ENCODE measurements at places on chromosomes 13 and 19.

DNA sequence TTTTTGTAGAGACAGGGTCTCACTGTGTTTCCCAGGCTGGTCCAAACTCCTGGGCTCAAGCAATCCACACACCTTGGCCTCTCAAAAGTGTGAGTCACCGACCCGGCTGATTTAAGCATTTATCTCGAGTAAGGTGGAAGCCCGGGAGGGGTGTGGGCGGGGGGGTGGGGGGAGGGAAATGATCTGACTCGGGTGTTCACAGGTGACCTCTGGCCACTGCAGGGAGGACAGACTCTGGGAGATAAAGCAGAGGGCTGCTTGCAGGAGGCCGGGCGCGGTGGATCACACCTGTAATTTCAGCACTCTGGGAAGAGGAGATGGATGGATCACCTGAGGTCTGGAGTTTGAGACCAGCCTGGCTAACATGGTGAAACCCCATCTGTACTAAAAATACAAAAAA, 7.9 kb downstream of the DENND1C start:
- no peak for DNase-seq

DNA sequence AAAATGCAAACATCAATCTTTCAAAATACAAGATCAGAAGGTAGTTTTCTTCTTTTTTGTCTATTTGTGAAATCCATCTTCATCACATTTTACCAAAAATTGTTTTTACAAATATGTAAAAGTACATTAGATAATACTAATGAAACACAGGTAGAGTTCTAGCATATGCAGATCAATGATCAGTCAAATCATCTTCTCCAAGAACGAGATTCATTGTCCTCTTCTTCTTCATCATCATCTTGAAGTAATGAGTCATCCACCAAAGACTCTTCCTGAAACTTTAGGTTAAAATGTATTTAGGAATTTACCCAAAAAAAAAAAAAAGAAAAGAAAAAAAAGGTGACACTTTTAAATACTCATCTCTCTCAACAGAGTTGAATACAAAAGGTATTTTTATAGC, 85.6 kb downstream of the RBM26 start:
- DNase-seq, result no peak

DNA sequence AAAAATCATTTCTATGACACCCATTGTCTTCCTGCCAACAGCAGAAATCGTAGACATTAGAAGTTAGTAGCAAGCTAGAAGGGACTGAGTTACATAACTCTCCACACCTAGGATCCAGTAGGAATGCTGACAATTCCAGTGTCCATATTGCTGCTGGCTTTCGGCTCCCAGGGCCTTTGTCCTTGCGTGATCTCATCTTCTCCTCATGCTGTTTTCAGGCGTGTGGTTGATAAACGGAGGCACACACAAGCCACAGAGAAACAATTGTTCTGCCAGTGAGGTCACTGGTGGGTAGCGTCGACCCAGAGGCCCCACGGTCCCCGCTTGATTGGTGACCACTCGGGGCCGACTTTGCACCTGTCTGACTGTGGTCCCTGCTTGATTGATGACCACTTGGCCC, 31.6 kb upstream of the F7 start:
- DNase-seq, result no peak

DNA sequence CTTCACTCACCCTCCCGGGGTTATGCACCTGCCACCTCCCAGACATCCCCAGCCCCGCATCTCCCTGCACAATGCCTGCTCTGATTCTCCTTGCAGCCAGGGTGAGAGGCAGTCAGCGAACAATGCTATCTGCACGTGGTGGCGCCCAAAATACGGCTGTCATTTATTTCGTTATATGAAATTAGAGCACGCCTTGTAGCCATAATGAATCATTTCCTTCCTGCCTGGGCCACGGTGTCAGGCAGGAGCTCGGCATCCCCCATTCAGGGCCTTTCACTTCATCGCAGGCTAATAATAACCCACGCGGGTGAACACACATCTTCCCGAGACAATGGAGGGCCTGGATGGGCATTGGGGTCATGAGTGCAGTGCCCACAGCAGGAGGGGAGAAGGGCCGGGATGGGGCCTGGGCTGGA, 143.8 kb upstream of the ZNF507 start:
- no peak for DNase-seq
